CD4-positive, alpha-beta T cell treated with Interleukin-4 for 1 hour (primary cell): ENCODE measurements at places on chromosomes 12 and 14.
A peak's percentile ranks its signal among the peaks of the same experiment; 100 is the strongest.

GRCh38 chr12:53011889-53012288, 5.6 kb downstream of the EIF4B start:
- no peak for DNase-seq

DNA sequence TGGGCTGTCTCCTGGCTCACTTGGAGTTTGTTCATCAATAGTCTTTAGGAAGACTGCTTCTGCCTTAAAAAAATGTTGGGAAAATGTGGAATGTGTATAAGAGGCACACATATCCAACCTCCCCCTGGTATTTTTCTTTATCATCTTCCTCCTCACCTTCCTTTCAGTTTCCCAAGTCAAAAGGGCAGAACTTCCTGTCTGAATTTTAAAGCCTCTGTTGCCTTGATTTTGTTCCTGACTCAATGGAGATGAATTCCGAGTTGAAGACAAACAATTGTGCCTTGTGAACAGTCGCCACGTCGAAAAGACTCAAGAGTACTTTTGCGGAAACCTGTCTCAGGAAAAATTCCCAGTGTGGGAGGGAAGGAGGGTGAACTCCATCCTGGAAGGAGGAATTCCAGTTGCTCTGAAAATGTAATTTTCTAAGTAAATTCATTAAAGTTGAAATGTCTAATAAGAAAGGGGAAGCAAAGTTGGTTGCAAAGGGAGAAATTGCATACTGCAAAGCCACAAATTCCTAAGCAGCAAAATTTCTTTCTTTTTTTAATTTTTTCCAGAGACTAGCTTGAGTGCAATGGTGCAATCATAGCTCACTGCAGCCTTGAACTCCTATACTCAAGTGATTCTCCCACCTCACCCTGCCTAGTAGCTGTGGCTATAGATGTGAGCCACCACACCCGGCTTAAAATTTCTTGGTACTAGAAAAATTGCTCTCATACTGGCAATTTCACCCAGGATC, 50.2 kb upstream of the ELK3 start:
- DNase-seq: no peak

DNA sequence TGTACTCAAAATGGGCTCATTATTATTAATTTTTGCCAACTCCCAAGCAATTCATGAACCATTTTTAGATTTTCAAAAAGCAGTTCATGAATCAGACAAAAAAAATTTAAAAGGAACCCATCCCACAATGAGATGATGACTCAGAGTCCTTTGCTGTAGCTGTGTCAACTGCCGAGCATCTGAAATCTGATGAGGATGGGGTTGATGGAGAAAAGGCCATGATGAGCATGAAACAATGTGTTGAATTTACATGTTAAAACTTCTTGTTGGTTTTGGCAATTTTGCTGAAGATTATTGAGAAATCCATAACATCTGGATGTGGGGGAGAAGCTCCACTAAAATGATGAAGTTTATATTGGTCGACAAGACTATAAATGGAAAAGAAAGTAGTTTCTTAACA, 378.0 kb downstream of the FOXG1 start:
- DNase-seq: no peak

GRCh38 chr12:107320929-107321631, 227.7 kb upstream of the CRY1 start:
- DNase-seq: peak; percentile 77

DNA sequence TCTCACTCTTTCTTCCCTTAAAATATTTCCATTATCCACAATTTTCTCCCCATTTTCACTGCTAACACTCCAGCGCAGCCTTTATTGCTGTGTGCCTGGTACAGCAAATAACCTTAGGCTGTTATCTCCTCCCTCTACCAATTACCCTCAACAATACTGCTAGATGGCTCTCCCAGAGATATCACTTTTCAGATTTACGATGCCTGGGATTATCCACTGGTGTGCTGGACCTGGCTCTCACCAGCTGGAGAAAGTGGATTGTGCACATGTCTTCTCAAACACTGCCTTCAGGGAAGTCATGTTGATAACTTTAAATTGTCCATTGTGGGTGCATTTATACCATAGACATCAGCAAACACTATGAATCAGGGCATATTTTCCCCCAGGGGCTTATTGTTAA, 101.9 kb upstream of the ADAMTS20 start:
- DNase-seq: no peak
